ENCODE measurements at places on chromosomes 7 and 10. TPM values are rescaled to one million over a fixed set of nuclear protein-coding genes. Genes with fewer than 3 reads are reported as not detected.

- DNase-seq: no peak
These were observed 18.7 kb upstream of the PCBD1 start for GRCh38 chr10:70906953-70907636.

EN2 gene
- not detected for total RNA-seq

ERVW-1 gene
- not detected for total RNA-seq

DNA sequence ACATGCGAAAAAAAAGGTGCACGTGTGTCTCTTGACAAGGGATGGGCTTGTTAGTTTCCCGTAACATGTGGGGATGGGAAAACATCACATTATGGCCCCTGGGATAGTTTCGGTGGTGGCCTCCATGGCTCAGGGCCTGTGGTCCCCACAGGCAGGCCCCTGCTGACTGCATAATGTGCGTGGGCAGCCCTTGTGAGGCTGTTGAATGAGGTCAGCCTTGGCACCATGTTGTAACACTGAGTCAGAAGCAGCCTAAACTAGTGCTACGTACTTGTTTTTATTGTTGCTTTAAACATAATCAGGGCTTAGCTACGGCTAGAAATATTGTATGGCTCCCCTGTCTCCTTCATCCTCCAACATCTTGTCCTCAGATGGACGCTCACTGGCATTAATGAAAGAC lies 80.6 kb downstream of the BEND7 start:
- no peak for DNase-seq

PHTF2 gene
- total RNA-seq: 46.0 TPM

UCN3 gene
- not detected for total RNA-seq

GRCh38 chr7:24932815-24933214 lies 47.2 kb downstream of the OSBPL3 start:
- DNase-seq: no peak

GRCh38 chr7:117014099-117014656 lies 60.9 kb downstream of the ST7 start:
- DNase-seq: no peak

DNA sequence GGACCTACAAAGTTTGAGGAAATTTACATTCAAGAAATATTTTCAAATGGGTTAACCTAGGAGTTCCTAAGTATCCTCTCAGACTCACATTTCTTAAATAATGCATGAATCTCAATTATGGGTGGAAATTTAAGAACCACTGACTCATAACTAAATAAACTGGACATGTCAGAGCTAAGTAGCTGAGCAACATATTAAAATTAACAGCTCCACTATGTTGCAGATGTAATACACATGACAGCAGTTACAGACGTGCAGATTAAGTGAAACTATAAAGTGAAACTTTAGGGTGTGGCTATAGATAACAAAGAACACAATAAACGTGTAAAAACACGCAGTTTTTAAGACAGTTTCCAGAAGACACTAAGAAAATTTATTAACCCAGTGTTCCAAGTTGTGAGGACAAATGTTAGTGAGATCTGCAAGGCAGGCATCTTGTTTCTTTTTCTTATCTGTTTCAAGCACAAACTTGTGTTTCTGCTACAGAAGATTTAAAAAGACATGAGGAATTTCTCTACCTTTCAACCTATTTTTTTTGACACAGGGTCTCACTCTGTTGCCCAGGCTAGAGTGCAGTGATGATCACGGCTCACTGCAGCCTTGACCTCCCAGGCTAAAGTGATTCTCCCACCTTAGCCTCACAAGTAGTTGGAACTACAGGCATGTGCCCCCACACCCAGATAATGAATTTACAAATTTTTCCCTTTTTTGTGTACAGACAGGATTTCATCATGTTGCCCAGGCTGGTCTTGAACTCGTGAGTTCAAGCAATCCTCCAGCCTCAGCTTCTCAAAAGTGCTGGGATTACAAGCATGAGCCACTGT lies 25.3 kb downstream of the DNMBP start:
- no peak for DNase-seq

GRCh38 chr10:121310151-121310711 lies 288.0 kb downstream of the FGFR2 start:
- no peak for DNase-seq

DNA sequence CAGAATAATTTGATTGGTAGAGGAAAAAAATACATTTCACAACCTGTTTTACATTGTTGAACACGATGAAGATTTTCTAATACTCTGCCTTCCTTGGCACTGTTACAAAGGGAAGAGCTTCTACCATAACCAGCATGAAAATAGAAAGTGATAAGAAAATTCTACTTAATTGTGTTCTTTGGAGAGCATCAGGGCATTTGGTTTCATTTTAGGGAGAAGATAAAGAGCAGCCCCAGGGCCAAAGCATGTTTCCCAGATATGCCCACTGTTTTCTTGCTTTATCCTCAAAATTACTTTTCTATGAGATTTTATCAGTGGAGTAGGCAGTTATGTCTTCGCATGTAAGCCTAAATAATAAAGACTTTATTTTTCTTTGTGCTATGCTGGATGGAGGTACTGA lies 9.5 kb downstream of the CHRM2 start:
- no peak for DNase-seq

PRKRIP1 gene
- 13.6 TPM for total RNA-seq

CYP2C8 gene
- total RNA-seq: 3.4 TPM

DNA sequence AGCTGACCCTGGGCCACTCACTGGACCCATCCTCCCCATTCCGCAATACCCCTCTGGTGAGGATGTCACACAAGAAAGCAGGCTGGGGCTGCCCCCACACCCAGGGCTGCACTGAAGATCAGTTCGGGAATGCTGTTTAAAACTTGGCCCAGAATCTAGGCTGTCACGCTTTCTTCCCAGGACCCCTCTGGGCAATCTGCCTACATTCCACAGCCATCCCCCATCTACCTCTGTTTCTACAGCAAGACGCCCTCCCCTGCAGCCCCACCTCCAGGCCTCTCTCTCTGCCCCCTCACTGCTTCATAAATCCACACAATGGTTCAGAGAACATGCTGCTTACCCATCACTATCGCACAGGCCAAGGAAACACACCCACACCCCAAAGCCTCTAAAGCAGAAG lies 36.1 kb downstream of the XPNPEP1 start:
- no peak for DNase-seq
